ENCODE measurements at places on chromosomes 7 and 10. TPM values are rescaled to one million over a fixed set of nuclear protein-coding genes. Genes with fewer than 3 reads are reported as not detected.

The NPFFR1 gene
- polyA plus RNA-seq: 0.15 TPM

The STAG3 gene
- 11.8 TPM for polyA plus RNA-seq

The TAS2R5 gene
- 1.4 TPM for polyA plus RNA-seq

The CARD11 gene
- polyA plus RNA-seq: 0.57 TPM

DNA sequence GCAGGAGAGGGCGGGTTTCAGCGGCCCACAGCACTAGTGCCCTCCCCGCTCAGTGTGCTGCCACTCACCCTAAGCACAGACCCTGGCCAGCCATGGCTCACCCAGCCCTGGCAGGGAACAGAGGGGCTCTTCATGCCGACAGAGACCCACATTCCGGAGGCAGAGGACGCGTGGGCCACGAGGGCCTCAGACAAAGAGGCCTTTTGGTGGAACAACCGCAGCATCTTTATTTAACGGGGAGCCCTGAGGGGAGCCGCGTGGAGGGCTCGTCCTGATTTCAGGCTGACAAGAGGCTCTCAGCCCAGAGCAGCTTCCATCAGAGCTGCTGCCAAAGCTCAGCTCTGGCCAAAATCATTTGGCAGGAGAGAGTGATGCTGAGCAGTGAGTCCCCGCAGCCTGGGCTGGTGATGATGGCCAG lies 127.8 kb downstream of the SH3PXD2A start:
- DNase-seq: no peak

DNA sequence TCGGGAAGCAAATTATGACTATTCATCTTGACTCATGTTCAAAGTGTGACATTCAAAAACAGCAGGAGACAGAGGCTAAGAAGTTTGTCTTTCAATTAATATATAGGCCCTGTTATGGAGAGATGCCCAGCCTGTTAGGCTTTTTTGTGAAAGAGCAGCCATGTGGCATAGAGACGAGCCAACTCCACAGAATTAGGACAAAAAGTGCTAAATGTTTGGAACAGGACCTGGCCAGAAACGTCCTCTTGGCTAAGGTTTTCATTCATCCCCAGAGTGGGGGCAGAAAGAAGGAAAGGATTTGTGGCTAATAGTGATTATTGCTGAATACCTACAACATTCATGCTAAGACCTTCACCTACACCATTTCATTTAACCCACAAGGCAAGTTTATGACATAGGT lies 324.7 kb upstream of the NPVF start:
- no peak for DNase-seq

- no peak for DNase-seq
Observed at GRCh38 chr10:18713077-18713476, 53.8 kb downstream of the ARL5B start.

DNA sequence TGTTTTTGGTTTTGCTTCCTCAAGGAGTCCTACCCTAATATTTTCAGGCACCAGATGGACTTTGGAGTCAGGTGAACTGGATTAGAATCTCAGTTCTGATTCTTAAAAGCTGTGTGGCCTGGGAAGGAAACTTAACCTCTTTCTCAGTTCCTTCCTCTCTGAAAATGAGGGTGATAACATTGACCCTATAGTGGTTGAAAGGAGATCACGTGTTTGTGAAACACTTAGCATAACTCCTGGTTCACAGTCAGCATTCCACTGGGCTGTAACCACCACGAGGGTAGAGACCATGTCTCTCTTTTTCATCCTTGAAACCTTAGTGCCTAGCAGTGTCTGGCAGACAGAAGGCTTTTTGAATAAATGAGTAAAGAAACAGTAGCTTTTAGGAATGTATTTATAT lies 16.7 kb downstream of the LSMEM1 start:
- no peak for DNase-seq

GRCh38 chr10:95352684-95353083 lies 61.9 kb upstream of the PDLIM1 start:
- DNase-seq: no peak

DNA sequence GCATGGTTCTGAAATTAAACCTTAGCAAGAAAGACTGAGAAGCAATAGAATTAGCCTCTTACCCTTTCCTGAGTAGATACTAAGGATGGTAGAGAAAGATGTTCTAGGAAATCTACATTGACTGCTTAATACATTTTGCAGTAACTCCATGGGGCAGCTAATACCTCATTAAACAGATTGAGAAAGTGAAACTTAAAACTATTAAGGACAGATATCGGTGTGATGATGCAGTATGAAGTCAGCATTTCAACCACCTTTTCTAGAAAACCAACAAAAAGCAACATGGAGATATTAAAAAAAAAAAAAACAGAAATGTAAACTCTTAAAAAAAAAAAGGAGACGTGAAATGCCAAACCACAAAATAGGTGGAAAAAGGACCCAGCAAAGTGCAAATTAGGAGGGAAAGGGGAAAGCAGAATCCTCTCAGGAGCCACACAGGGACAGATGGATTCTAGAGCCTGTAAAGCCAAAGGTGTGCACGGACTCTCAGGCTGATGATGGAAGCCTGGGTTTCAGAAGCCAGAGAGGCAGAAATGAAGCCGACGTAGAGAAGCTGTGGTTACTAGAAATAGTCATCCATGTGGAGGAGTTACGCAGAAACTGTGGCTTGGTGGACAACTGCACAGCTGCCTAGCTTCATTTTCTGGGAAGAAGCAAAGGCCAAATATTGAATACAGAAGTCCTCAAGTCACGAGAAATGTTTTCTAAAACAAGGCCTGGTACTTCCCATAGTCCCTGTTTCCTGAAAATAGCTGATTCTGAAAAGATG lies 38.1 kb upstream of the GPR141 start:
- DNase-seq: no peak

GRCh38 chr10:51007781-51008180 lies 66.5 kb upstream of the PRKG1 start:
- DNase-seq: no peak

GRCh38 chr10:43376828-43377423 lies 5.5 kb downstream of the FXYD4 start:
- no peak for DNase-seq

GRCh38 chr10:43327986-43328385 lies 43.5 kb upstream of the FXYD4 start:
- no peak for DNase-seq

- DNase-seq: no peak
Observed at GRCh38 chr7:3510101-3511020, 209.3 kb downstream of the SDK1 start.

GRCh38 chr7:20320322-20320721 lies 10.4 kb upstream of the ITGB8 start:
- DNase-seq: no peak

All from right renal cortex interstitium (tissue), 3 donors.